ENCODE measurements at places on chromosomes 2 and 18. TPM values are rescaled to one million over a fixed set of nuclear protein-coding genes. Genes with fewer than 3 reads are reported as not detected.

Gene SKOR2
- total RNA-seq = not detected

Gene NAT8
- total RNA-seq = not detected

Gene NRP2
- 14.9 TPM for total RNA-seq

Gene SLC19A3
- 0.17 TPM for total RNA-seq

Gene KCNK3
- 0.32 TPM for total RNA-seq

Gene FNDC4
- total RNA-seq = 25.9 TPM

Gene PLEKHH2
- total RNA-seq = 2.8 TPM

Gene SERPINB4
- total RNA-seq = not detected

- DNase-seq = no peak
Observed at GRCh38 chr2:122433123-122433754, 677.8 kb downstream of the TSN start.

DNA sequence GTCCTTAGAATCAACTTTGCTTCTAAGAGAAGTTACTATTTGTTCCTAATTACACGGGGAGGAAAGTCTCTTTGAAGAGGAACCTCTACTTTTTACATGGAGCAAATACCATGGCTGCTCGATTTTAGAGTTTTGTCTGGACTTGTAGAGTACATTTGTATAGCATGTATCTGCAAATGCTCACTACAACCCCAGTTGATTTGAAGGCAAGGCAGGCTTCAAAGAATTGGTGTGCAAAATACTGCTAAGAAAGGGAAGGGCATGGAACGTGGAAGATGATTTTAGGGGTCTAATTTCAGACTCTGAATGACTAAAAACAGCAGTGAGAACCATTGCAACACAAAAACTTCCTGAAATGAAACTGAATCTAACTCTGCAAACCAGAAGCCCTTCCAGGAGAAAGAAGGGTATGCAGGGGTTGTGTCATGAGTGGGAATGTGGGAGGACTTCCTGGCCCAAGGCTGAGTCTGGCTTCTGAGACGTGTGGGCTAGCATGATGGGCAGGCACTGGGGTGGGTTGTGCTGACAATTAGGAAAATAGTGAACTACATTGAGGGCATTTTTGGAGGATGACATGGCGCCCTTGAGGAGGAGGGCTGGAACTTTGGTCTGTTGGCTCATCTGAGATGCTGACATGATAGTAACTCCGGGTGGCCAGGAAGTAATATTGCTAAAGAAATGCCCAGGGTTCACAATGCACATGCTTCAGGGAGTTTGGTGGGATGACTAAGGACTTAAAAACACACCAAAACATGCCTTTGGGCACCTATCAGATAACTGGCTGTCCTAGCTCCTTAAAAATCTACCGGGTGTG lies 18.9 kb upstream of the IL1R2 start:
- peak; percentile 42 for DNase-seq

DNA sequence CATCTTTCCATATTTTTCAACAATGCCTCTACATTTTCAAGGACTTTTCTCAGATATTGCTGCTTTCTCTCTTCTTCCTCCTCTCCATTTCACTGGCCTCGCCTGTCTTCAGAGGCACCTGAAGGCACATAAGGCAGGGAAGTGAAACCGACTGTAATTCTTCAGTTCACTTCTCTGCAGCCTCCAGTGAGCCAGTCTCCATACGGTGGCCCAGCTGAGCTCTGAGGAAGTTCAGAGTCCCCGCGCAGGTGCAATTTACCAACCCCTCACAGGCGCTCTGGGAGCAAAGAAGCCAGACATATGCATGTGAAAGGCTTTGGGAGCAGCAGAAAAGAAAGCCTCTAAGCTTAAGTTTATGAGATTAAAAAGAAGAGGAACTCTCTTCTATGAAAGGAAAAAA lies 12.4 kb downstream of the KLHL14 start:
- DNase-seq = no peak

DNA sequence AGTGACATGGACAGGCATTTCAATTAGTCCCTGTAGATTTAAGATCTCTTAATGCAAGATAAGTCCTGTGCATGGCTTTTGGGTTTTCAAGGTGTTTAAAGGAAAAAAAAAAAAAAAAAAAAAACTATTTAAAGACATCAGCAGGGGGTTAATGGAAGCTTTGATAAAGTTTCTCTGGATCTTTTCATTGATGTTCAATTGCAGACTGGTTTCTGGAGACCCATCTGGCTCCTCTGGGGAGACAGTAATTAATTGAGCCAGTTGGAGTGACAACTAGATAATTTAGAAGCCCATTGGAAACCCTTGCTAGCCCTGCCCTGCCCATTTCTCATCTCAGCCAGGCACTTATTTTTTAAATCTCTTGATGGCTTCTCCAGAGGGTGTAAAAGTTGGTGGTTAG lies 98.7 kb downstream of the EPHA4 start:
- no peak for DNase-seq

GRCh38 chr2:31446848-31447247 lies 32.3 kb upstream of the XDH start:
- peak; percentile 69 for DNase-seq

DNA sequence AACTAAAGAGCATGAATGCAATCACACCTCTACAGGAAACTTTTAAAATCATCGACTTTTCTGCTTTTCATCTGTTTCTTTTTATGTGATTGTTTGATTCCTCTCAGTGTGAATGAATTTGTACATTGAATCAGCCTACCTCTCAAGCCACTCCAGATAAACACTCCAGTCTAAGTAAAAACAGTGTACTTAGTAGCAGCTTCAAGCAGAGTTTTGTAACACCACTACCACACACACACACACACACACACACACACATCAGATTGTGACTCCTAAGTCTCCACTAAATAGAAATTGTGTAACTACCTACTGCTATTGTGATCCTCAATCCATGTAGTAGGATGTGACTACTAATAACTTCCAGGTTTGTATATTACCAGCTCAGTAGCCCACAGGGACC lies 65.3 kb upstream of the EPB41L5 start:
- no peak for DNase-seq

DNA sequence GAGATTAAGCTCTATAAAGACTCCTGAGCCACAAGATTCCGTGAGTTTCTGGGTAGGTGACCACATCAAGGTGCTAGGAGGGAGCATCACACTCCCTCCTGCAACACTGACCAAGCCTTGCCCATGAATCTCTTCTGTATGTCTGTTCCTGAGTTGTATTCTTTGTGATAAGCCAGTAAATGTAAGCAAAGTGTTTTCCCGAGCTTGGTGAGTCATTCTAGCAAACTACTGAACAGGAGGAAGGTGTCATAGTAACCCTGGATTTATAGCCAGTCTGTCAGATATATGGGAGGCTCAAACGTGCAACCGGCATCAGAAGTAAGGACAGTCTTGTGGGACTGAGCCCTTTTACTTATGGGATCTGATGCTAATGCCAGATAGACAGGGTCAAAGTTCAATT lies 346.1 kb upstream of the KYNU start:
- DNase-seq = peak; percentile 3

DNA sequence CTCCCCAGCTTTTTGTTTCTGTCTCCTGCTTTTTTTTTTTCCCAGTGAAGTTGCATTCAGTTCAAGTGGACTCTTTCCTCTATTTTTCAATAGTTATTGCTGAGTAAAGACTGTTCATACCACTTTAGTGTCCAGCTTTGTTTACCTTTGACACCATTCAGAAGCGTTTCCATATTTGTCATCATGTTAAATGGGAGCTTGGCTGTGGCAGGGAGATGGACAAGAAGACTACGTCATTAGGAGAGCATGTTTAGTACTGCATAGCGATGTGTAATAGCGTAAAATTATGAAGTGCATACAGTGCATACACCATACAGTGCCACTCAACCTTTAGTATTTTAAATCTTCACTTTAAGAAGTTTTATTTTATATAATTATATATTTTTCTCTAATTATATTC lies 655.9 kb downstream of the DCC start:
- DNase-seq = no peak

DNA sequence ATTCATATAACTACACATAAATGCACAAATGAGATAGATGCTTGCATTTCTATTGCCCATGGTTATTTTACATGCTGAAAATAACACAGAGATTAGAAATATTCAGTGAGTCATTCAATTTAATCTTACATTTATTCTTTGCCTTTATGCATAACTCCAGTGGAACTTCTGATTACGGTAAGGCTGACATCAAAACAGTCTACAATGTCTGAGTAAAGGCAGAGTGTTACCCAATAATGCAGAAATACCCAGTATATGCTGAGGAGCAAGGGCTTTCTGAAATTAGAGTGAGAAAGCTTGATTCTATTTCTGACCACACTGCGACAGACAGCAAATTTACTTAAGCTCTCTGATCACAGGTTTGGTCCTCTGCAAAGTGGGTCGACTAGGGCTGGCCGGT lies 9.2 kb downstream of the NMI start:
- no peak for DNase-seq

DNA sequence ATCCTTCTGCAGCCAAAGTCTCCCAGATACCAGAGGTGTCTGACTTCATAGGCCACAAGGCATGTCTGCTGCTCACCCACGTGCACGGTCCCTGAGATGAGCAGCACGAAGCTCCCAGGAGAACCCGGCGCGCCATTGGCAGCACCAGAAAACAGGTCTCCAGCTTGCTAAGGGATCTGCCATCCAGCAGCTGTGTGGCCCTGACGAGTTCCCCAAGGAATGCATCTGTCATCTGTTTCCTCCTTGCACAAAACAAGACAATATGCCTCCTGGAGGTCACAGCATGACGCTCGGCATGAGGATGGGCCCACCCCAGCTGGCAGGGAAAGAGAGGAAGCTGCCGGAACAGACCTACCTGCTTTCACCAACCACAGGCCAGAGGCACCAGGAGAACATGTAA lies 29.2 kb downstream of the HS6ST1 start:
- DNase-seq = no peak

- peak; percentile 62 for DNase-seq
Observed at GRCh38 chr2:48510329-48510728, 19.6 kb upstream of the STON1 start.

DNA sequence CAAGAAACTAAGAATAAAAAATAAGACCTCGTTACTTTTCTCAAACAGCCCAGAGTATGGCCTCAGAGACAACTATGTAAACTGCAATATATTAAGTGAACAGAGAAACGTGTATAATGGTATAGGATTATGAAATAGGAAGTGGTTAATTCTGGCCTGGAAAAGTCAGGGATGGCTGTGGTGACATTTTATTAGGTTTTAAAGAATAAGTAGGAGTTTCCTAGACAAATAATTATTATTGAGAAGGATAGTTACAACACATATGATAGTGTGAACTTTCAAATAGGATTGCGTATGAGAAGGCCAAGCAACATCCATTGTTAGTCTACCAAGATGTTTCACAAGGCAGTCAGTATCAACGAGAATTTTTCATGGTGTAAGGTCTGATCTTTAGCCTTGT lies 244.1 kb downstream of the LPIN1 start:
- DNase-seq = no peak

DNA sequence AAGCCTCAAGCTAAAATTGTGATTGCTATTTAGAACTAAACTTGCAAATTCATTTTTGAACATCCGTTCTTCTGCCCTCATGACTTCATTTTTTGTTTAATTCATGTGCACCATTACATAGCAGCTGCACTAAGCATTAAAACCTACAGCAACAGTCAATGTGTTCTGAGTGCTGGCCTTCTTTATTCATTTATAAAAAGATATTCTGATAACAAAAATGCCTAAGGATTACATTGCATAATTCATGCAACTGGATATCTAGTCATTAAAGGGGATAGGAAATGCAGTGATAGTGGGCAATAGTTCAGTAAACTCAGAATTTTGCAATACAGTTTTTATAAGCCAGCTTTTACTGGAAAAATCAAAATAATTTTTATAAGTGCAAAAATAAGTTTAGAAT lies 294.4 kb upstream of the EPC2 start:
- peak; percentile 10 for DNase-seq
